ENCODE measurements at places on chromosomes 13 and 19.

DNA sequence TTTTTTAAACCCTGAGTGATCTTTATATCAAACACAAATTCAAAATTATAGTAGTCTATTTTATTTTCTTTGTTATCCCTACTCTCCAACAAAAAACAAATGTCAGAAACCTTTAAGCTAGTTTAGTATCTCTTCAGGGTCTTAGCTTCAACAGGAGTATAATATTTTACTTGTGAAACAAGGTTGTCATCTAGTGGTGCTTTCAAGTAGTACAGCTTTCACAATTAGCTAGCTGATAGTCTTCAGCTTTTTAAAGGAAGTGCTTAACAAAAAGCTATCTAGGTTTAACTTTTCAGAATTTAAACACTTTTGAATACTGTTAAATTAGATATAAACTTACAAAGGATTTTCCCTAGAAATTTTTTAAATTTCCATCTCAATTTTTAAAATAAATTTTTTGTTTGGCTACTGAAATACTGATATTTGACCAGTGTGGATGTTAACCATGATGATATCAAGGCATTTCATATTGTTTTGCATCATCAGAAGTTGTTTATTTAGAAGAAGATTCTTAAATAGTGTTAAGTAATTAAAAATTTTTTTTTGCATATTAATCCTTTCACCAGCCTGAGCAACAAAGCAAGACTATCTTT is 34.2 kb downstream of the TDRD3 start:
- peak; percentile 80 for DNase-seq

GRCh38 chr13:25951831-25952230 is 100.0 kb downstream of the SHISA2 start:
- DNase-seq: no peak

DNA sequence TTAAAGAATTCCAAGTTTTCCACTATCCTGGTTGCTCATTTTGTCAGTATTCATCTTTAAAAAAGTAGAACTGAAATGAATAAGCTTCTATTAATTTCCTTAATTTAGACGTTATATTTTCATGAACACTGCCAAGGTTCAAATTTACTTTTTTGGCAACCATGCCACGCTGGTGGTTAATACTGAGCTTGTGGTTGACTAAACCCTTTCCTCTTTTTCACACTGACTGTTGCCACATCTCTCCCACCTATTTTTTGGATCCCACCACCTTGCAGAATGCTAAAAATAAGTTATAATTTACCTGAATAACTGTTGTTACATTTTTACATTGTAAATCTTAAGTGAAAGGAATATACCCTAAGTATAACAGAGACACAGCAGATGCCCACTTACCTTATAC is 45.0 kb downstream of the FLT3 start:
- no peak for DNase-seq

GRCh38 chr13:87712012-87712411 is 40.8 kb downstream of the SLITRK5 start:
- DNase-seq: no peak

- DNase-seq: no peak
Measured at GRCh38 chr19:16470911-16471811, 609 bp downstream of the EPS15L1 start.

GRCh38 chr19:3655402-3656072 is 28.9 kb upstream of the CACTIN start:
- DNase-seq: peak; percentile 75

DNA sequence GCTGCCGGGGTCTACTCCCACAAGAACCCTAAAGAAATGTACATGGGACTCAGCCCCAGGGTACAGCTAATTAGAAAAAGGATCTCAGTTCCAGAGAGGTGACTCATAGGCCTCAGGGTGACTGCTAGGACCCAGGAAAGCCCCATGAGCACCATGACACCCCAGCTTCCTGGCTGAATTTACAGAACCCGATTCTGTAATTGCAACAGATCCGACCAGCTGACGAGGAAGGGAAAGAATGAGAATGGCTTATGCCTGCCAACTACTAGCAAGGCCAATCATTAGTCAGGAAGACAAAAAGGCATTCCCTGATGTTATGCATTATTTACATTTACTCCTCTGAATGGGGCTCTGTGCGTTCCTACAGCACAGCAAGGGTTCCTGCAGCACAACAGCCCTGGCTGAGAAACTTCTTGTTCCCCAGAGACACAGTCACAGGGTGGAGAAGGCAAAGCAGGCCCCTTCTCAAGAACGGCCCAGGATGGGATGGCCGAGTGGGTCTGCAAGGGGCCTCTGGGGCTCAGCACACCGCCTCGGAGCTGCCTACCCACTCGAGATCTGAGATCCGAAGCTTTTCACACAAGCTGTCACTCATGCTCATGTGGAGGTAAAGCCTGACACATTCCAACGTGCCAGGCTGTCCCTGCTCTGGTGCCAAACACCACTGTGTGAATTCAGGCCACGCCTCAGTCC is 27.2 kb downstream of the PBX4 start:
- peak; percentile 43 for DNase-seq

- DNase-seq: no peak
Measured at GRCh38 chr13:33108620-33109019, 92.4 kb downstream of the KL start.

- DNase-seq: no peak
Measured at GRCh38 chr19:40663695-40664692, 26.5 kb downstream of the NUMBL start.

GRCh38 chr19:4172861-4173473 is 9.4 kb downstream of the SIRT6 start:
- no peak for DNase-seq

- no peak for DNase-seq
Measured at GRCh38 chr13:99866781-99867180, 104.8 kb downstream of the ZIC5 start.

DNA sequence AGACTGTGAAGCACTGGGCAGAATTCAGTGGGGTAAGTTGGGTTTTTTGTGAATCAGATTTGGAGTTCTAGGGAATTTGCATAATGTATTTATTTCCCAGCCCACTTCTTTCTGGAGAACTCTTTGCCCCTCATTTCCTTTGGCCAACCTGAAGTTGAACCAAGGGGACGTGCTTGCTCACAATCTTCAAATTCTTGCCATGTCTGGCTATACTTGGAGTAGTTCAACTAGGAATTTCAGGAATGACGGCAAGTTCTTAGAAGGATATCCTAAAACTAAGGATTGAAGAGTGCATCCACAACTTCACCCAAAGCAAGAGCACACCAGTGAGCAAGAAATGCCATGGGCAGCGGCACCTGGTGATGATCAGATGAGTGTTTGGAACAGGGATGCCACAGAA is 88.5 kb downstream of the TEX26 start:
- no peak for DNase-seq

GRCh38 chr19:19418555-19419260 is 13.2 kb downstream of the GATAD2A start:
- no peak for DNase-seq

- no peak for DNase-seq
Measured at GRCh38 chr13:30848332-30849027, 57.6 kb upstream of the MEDAG start.

DNA sequence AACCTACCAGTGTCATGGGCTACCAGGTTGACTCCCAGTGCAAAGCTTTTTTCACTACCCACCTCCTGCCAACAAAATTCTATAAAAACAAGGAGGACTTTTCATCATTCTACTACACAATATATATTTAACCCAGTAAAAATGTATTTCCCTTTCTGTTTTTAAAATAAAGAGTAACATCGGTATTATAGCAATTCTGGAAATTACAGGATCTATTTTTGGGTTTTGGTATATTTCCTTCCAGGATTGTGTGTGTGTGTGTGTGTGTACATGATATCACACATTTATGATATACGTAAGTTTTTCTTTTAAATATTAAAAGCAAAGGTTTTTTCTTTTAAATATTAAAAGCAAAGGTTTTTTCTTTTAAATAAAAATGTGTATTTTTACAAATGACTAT is 6.0 kb upstream of the UBL3 start:
- DNase-seq: no peak

- no peak for DNase-seq
Measured at GRCh38 chr19:5765220-5765619, 19.3 kb downstream of the PRR22 start.

DNA sequence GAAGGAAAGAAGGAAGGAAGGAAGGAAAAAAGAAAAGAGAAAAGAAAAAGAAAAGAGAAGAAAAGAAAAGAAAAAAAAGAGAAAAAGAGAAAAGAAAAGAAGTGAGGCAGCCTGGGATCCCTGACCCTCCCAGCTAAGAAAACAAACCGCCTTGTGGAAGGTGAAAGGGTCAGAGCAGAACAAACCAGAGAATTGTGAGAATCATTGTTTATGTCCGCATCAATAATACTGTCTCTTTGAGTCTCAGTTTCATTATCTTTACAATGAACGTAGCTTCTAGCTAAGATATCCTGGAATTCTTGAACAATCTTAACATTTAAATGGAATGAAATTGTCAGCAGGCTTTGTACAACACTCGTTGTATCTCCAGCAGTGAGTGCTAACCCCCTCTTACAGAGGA is 66.4 kb upstream of the SERP2 start:
- DNase-seq: no peak

DNA sequence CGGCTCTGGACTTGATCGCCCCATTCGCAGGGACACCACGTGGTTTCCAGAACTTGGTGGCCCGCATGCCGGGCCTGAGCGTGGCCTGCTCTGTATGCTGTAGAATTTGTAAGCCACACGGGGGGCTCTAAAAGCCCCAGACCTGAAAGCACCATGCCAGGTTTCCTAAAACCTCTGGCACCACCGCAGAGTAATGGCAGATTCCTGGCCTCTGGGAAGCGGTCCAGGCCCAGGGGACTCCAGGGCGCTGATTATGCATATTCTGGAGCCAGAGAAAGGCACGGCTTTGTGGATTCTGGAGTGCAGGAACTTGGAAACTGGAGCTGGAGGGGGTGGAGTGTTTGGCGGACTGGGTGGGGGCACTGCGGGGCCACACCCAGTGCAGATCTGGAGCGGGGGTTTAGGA is 3.7 kb downstream of the FTL start:
- DNase-seq: no peak

GRCh38 chr13:30170569-30170968 is 136.8 kb downstream of the KATNAL1 start:
- no peak for DNase-seq

DNA sequence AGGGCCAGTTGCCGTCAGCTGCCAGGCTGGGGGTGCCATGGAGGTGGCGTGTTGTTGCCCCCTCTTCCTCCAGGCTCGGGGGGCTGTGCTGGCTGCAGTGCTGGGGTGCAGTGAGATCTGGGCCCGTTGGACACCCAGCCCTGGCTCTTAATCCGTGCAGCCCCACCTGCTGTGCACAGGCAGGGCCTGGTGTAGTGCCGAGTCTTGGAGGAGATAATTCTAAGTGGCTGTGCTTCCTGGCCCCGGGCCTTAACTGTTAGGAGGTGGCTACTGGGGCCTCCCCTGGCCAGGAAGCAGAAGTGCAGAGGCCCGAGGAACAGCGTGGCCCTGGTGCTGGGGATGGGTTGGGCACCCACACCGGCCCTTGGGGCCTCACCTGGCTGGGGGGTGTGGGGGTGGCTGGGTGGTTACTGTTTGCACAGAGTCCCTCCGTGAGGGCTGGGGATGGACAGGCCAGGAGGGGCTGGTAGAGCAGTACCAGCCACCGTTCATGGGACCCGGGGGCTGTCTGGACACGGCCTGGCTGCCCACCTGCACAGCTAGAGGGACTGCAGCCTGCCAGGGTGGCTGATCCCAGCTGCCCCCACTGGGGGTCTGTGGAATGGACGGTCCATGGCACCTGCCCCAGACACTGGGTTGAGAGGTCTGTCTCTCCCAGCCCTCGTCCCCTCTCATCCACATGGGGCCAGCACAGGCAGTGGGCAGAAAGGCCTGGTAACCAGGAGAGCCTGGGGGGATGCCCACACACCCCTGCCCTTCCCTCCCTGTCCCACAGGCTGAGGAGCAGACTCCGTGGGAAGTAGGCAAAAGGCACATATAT is 3.3 kb downstream of the GPX4 start:
- no peak for DNase-seq

GRCh38 chr13:55000844-55001243 is 1972.2 kb downstream of the OLFM4 start:
- DNase-seq: no peak

DNA sequence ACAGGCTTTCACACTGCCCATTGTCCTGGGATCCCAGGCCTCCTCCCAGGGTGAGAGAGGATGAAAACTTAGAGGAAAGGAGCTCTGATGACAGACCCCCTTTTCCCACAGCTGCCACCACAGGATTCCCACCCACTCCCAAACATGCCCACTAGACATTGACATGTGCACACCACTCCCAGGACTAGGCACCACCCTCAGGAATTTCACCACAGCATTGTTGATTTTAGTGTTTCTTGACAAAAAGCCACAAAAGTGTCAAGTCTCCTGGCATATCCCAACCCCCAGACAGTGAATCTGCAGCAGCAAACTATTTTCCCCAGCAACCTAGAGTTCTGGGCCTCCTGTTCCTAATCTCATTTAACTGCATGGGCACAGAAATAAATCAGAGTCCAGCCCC is 10.1 kb downstream of the ZNF714 start:
- no peak for DNase-seq

- DNase-seq: no peak
Measured at GRCh38 chr19:1222394-1222793, 15.4 kb downstream of the CBARP start.

- no peak for DNase-seq
Measured at GRCh38 chr13:104975272-104975671, 1560.2 kb downstream of the EFNB2 start.

GRCh38 chr19:48386981-48387380 is 4.4 kb downstream of the KDELR1 start:
- no peak for DNase-seq

GRCh38 chr19:45311621-45312020 is 11.1 kb downstream of the CKM start:
- no peak for DNase-seq

DNA sequence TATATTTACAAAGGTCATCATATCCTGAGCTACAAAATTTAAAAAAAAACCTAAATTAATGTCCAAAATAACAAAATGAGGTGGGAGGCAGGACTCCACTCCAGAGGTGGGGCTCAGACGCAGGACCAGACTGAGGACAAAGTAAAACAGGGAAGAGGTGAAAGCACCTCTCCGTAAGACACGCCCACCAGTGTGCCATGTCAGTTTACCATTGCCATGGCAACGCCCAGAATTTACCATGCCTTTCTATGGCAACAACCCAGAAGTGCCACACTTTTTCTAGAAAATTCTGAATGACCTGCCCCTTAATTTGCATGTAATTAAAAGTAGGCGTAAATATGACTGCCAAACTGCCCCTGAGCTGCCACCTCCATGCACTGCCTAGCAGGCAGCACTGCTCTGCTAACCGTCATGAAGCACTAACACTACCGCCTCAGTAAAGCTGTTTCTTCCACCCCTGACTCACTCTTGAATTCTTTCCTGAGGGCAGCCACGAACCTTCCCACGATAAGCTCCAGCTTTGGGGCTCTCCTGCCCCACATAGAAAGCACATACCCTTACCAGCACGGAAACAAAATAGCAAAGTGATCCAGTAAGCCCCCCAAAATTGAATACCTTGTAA is 22.3 kb upstream of the PDCD5 start:
- DNase-seq: no peak

- DNase-seq: peak; percentile 9
Measured at GRCh38 chr19:48780631-48781391, 25.5 kb downstream of the FGF21 start.

DNA sequence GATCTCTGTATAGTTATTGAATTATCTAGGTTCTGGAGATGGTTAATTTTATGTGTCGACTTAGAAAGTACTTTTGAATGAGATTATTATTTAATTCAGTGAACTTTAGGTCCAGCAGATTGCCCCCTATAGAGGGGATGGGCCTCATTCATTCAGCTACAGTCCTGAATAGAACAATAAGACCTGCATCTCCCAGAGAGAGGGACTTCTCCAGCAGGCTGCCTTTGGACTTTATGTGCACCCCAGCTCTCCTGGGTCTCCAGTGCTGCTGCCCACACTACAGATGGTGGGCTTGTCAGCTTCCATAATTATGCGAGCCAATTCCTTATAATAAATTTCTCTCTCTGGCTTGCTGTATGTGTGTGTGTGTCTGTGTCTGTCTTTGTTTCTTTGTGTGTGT is 39.3 kb upstream of the KL start:
- no peak for DNase-seq
